ENCODE measurements at places on chromosomes 1 and 21.

GRCh38 chr1:160353223-160353622 is 10.0 kb downstream of the NCSTN start:
- no peak for DNase-seq

DNA sequence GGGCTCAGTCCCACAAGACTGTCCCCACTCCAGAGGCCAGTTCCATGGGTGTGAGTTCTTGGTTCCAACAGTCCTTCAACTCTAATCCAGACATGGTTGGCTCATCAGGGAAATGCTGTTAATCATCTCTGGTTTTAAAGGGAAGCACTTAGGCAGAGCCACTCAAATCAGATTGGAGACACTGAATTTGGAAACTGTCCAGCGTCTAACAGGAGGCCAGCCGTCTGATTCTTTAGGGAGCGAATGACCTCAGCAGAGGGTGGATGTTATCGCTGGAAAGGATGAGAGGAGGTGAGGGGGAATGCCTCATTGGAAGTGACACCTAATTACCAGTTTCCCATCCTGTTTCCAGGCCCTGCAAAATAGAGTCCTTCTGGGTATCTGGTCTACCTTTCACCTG is 22.8 kb upstream of the LRRC38 start:
- DNase-seq: no peak

DNA sequence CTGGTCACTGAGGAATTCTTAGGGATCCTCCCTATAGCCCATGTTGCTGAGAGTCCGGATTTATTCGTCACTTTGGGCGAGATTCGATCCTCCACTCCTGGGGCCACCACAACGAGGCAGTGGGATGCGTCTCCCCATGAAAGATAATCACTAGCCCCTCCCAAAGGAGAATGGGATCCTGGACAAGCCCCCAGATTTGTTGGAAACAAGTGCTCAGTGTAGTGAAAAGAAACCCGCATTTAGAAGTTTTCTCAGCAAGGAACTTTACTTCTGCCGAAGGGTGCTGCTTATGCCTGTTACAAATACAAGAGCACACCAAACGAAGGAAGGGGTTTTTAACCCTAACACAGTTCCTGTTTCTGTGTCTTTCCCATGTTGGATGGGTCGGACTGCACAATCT is 83.3 kb downstream of the ZFYVE9 start:
- no peak for DNase-seq

DNA sequence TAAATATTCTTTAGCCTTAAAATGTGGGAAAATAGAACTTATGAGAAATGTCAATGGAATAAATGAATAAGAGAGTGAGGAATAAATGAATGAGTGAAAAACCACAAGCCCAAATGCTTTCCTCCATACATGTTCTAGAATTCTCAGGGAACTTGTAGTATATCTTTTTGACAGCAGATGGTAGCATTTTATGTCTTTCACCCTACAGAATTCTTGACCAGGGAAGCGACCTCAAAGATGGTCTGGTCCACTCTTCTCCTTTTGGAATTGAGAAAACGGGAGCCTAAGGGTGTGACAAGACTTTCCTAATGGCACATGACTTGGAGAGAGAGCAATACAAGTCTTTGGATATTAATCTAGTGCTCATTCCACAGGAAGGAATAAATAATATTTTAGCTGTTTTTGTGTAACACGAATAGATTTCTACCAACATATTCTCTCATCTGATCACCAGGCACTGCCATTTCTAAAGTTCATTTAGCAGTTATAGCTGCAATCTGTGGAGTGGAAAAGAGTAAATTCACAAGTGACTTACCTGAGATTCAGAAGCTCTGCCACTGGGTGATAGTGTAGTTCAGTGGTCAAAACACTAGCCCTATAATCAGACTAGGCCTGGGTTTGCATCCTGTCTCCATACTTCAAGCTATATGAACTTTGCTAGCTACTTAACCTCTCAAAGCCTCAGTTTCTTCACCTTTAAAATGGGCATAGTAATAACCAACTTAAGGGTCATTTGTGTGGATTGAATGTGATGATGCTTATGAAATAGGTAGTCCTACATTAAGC is 15.0 kb upstream of the F5 start:
- no peak for DNase-seq

GRCh38 chr1:94084085-94084484 is 36.9 kb downstream of the ABCA4 start:
- no peak for DNase-seq

DNA sequence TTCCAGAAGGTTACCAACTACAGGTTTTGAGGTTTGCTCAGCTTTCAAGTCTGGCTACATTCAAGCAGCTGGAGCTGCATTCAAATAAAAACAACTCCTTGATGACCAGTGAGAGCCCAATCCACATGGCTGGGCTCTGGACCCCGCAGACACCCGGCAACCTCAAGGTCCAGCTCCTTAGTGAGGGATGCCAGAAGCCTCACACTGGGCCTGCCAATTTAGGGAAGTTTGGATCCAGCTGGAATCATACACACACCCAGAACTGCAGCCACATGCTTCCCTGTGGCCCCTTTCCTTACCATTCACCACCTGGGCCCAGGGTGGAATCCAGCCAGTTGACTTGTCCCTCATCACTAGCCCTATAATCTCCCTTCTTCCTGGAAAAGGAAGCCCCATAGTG is 123.7 kb downstream of the UBE2U start:
- no peak for DNase-seq

DNA sequence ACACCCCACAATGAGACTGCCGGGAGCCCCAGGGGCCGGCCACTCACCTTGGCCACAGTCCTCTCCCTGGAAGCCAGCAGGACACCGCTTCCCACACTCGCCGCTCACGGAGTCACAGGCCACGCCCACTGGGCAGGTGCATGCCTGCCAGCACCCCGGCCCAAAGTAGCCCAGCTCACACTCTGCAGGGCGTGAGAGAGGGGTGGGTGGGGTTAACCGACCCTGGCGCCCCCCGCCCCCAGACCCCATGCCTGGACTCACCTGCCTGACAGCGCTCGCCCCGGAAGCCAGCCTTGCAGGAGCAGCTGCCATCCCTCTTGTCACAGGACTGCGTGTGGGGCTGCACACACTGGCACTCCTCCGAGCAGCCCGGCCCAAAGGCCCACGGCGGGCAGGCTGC is 50.7 kb downstream of the ARHGEF16 start:
- no peak for DNase-seq

DNA sequence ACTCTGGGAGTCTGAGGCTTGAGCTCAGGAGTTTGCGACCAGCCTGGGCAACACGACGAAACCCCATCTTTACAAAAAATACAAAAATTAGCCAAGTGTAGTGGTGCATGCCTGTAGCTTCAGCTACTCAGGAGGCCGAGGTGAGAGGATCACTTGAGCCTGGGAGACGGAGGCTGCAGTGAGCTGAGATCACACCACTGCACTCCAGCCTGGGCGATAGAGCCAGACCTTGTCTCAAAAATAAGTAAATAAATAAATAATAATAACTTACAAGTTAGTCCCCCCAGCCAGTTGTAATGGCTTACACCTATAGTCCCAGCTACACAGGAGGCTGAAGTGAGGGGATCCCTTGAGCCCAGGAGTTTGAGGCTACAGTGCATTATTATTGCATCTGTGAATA is 21.7 kb upstream of the BTG2 start:
- no peak for DNase-seq

DNA sequence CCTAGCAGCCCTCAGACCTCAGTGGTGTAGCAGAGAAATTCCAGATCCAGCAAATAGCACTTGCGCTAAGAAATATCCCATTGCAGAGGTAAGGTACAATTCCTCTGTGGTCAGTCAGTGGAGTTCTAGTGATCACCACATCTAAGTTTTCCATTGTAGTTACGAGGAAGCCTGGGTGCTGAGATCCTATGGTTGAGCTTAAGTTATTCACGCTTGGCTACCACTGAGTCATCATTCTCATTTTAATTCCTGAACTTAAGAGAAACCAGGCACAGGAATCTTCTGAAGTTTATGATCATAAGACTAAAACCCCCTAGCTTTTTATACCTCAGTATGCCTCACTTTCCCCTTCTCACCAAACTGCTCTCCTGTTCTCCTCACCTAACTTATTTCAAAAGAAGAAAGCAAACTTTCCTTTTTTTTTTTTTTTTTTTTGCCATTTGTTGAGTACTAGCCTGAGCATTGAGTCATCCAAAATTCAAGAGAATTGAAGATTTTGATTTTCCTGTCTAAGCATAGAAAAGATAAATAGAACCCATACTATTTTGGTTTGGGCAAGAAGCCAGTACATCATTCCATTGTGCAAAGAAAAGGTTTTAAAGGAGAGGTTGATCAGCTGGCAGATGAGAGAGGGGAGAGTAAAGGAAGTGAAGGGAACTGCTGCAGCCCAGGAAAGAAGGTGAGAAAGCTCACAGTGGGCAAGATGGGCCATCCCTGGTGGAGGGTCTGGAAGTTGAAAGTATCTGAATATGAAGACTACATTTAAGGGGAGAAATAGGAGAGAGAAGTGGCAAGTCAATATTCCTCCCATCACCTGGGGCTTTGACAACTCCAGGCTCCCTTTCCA is 39.9 kb downstream of the SERBP1 start:
- peak; percentile 50 for DNase-seq

DNA sequence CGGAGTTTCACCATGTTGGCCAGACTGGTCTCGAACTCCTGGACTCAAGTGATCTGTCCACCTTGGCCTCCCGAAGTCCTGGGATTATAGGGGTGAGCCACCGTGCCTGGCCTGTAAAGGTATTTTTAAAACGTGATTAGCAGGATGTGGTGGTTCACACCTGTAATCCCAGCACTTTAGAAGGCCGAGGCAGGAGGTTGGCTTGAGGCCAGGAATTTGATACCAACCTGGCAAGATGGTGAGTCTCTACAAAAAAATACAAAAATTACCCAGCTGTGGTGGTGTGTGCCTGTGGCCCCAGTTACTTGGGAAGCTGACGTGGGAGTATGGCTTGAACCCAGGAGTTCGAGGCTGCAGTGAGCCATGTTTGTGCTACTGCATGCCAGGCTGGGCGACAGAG is 43.3 kb upstream of the SOD1 start:
- DNase-seq: no peak

DNA sequence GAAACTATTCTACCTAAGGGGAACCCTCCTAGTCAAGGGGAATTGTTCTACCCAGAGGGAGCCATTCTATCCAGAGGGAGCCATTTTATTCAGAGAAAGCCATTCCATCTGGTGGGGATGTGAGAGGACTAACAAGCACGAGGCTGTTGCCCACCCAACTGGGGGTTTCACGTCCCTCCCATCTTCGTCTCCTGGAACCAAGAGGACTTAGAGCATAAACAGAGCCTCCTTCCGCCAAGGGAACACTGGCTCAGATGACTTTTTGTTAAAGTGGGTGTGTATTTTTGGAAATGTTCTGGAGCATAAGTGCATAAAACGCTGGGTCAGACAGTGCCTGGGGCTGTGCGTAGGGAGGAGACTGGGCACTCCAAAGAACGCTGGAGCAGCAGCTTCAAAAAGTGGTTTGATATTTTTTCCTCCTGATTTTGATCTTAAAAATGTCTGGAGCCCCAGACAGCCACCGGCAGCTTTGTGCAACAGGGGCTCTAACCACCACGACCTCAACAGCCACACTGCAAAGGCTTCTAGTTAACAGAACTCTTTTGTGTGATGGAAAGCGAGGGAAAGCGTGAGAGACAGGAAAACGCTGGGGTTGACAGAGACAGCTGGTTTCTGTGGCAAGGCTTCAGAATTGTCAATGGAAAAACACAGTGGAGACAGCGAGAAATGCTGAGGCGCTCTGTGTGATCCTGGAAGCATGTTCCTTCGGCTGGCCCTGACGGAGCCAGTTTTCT is 363.6 kb upstream of the CAMK1G start:
- no peak for DNase-seq

DNA sequence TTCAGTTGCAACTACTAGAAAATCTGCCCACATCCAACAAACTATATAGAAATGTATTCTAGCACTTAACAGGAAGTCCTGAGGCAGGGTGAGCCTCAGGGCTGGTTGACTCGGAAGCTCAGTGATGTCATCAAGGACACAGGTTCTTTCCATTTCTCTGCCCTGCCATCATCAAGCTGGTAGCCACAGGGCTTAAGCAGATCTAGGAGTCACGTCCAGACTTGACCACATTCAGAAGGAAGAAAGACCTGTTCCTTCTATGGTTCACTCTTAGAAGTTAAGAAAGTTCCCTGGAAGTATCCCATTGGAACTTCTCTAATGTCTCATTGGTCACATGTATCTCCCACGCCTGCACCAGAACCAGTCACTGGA is 438.1 kb downstream of the PRDM2 start:
- DNase-seq: no peak

DNA sequence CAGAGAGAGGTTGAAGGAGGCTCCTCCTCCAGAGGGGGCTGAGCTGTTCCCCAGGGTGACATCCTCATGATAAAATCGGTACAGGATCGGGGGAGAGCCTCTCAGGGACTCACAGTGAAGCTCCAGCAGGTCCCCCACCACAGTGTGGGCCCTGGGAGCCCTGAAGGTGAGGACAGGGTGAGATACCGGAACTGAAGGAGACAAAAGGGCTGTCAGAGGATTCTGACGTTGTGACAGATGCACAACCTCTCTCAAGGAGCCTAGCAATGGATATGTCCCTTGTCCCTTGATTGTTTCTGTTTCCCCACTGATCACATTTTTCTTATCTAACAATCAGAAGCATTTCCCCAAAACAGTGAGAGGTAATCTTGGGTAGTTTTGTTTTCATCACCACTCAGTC is 5.2 kb downstream of the FCRL3 start:
- DNase-seq: no peak

DNA sequence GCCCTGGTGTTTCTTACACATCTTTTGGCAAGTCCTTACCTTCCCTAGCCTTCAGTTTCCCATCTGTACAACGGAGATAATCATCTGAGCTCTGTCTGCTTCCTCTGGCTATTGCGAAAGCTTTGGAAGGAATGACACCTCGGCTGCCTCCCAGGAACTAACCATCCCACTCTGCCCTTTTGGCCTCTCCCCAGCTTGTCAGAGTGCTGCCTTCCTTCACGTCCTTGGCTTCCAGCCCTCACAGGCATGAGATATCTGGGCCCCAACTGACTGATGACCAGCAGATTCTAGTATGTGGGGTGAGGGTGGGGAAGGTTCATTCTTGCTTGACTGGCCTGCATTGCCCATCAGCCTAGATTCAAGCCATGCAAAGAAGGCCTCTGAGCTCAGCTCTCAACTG is 253.1 kb upstream of the FGGY start:
- DNase-seq: no peak

DNA sequence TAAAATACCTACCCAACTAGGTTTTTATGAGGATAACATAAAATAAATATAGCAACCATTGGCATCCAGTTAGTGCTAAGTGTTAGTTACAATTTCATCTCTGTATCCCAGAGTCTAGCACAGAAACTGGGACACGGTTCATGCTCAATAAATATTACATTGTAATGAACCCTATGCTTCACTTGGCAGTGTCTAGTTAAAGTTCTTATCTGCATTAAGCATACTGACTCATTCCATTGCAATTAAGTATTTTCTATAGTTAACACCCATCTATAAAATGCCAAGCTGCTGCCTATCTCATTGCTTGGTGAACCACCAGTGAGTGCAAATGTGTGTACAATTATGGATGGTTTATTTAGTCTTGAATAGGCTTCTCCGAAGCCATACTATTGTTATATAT is 15.2 kb downstream of the CHML start:
- DNase-seq: no peak

DNA sequence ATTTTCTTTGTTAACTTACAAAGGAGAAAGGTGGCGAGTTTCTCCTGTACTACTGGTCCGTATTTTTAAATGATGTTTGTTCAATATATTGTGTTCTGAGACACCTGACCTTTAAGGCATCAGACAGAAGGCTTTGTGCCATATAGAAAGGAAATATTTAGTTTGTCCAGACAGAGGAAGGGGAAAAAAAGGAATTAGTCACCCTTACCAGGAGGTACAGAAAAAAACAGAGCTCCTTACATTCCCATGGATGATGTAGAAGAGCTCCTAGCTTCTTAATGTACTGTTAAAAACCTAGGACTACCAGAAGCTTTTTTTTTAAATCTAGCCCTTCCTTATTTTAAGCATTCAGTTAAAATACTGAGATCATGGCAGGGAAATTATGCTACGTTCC is 12.4 kb upstream of the PODN start:
- no peak for DNase-seq
